ENCODE measurements at places on chromosomes 2 and 18.

DNA sequence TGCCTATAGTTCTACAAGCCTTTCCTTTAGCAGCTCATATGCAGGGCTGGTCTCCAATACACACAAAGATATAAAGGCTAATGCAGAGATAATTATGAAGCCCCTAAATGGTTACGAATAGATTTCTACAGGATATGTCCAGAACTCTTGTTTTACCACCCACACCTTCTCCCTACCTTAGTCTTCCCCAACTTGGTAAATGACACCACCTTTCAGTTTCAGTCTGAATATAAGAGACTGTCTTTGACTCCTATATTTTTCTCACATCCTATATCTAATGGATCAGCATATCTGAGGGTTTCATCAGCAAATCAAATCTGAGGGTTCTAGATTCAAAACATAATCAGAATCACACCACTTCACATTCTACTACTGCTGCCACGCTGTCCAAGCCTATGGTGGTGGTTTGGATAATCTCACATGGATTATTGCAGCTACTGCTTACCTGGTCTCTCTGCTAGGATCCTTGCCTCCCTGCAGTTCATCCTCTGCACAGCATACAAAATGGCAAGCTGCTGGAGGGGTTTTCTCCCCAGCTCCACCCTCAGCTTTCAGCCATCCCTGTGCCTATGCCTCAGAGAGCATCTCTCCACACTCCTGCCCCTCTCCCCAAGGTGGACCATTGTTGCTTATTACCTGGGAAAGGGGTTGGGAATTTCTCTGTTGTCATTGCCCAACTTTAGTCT is 178.0 kb upstream of the SPOPL start:
- no peak for DNase-seq

- DNase-seq, result no peak
Measured at GRCh38 chr2:101361121-101361520, 26.2 kb downstream of the CREG2 start.

- DNase-seq, result peak; percentile 36
Measured at GRCh38 chr2:11203480-11203879, 48.2 kb downstream of the SLC66A3 start.

- DNase-seq, result peak; percentile 3
Measured at GRCh38 chr2:88265352-88266303, 95.5 kb downstream of the THNSL2 start.

- no peak for DNase-seq
Measured at GRCh38 chr2:16127958-16128357, 187.6 kb downstream of the MYCN start.

DNA sequence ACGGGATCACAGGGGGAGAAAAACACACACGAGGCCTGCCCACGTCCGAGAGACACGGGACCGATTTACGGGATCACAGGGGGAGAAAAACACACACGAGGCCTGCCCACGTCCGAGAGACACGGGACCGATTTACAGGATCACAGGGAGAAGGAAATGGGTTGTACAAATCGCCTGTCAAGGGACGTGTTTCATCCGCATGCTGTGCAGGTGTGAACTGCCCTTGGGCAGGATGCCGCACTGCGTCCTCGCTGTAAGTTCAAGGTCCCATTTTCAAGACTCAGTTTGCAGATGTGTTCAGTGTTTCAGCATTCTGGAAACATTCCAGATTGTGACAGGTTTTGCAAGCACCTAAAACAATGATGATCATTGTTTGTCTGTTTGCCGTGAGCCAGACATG is 2.3 kb upstream of the KCNG2 start:
- no peak for DNase-seq

GRCh38 chr2:71064754-71065621 is 3.5 kb upstream of the NAGK start:
- peak; percentile 73 for DNase-seq

GRCh38 chr2:24147364-24147763 is 24.1 kb downstream of the FAM228B start:
- DNase-seq, result no peak

GRCh38 chr18:6781142-6781714 is 51.7 kb downstream of the ARHGAP28 start:
- DNase-seq, result no peak

- DNase-seq, result peak; percentile 15
Measured at GRCh38 chr18:13103366-13103765, 112.2 kb downstream of the CEP192 start.

DNA sequence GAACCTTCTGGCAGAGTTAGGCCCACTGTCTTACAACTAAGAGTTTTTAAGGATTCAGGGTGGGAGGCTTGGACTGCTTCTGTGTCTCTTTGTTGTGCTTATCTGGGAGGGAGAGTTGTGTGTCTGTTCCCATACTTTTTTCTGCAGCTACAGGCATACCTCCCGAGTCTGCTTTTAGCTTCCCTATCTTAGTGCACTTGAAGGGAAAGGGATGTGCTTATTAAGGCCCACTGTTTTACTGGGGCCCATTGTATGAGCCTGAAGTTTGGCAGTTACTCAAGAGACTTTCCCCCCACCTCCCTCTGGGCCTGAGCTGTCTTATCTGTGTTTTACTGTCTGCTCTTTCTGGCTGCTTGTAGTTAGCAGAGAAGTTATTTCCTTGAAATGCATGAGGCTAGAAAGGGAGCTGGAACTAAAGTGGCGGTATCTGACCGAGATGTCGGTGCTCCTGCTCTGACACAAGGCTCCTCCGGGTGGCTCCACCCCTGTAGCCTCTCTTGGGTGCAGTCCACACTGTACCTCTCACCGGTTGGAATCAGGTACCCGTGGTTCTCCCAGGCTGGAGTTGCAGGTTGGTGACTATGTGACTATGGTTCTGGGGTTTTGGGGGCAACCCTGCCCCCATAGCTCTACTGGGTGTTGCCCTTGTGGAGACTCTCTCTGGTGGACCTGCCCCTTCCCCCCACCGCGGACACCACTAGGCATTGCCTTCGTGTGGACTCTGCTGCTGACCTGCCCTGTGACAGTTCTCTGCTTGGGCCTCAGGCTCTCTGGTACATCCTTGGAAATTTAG is 12.9 kb downstream of the UBR3 start:
- DNase-seq, result no peak

- DNase-seq, result no peak
Measured at GRCh38 chr18:37440206-37440605, 125.4 kb downstream of the CELF4 start.

- no peak for DNase-seq
Measured at GRCh38 chr18:55116863-55117262, 157.6 kb upstream of the CCDC68 start.

DNA sequence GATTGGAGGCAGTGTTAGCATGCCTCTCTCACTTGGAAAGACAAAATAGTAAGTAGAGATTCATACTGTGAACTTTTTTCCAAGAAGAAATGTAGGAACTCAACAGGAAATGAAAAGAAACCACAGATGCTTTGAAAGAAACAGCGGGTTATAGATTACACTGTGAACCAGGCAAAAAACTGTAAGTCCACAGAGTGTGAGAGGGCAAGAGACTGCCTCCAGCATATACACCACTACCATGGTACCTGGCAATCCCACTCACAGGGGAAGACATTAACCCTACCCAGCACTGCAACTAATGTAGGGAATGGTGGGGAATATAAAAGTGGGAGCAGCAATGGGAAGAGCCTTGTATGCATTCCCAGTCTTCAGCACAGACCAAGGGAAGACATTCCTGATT is 150.6 kb upstream of the GALNT5 start:
- no peak for DNase-seq

DNA sequence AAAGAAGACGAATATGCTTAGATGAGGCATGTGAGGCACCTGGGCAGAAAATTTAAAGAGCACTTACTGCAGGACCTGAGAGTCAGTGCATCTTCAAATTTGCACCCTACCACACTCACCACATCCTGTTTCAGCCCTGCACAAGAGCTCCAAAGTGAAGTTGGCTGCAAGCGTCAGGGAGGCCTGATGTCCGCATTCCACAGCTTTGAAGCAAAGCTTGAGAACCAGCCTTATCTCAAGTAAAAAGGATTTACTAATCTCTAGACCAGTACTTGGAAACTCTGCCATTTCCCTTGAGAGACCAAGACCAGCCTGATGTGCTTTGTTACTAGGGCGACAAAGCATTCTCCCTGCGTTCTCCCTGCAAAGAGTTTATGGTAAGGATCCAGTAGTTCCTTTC is 3.4 kb upstream of the ASNSD1 start:
- peak; percentile 18 for DNase-seq

DNA sequence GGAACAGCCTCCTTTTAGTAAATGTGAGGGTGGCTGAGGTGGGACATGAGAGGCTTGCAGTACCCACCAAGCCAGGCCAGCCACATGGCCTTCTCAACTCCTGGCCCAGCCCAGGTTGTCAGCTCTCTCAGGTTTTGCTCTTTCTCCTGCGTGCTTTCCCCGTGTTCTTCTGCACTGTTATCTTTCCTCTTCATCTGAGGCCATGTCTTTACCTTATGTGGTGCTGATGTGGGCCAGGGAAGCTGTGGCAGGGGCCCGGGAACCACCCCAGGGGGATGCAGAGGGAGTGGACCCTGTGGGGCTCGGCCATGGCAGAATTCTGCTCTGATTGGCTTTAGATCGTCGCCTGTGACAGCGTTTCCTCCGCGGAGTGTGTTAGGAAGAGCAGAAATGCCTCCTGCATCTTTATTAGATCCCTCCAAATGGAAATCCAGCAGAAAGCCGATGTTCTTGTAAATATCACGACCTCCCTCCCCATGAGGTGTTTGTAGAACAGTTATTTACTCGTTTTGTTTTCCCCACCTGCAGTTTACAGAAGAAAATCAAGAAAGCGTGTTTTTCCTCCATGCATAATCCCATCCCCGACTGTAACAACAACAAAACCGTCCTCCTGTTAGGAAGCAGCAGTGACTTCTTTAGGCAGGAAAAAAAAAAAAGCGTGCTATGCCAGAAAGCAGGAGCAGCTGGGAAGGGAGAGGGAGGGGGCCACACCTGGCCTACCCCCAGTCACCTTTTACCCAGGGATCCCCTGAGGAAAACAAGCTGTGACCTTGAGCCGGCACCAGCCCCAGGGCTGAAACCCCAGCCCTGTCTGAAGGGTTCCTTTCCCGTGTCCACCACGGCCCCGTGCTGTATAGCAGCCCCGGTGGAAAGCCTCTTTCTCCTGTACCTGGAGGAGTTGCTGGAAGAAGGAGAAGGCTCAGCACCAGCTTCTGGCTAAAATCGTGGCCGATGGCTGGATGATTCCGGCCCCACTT is 54.8 kb downstream of the HPCAL1 start:
- DNase-seq, result no peak

- DNase-seq, result no peak
Measured at GRCh38 chr2:133262893-133263292, 305.4 kb downstream of the NCKAP5 start.

GRCh38 chr2:222851956-222852617 is 8.7 kb upstream of the ACSL3 start:
- no peak for DNase-seq

GRCh38 chr18:77700051-77700450 is 450.4 kb downstream of the GALR1 start:
- no peak for DNase-seq

DNA sequence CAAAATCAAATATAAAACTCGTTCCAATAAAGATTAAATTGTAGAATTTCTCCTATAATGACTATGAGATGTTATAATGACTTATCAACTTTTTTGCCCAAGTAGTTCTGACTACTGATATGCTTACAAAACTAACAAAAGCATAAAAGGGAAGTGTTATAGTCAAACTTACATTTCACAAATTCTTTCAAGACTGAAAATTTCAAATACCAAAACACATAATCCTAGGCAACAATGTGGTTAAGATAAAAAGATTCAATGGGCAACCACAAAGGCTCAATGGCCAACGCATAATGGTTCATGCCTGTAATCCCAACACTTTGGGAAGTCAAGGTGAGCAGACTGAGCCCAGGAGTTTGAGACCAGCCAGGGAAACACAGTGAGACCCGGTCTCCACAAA is 135.7 kb downstream of the USP34 start:
- no peak for DNase-seq

DNA sequence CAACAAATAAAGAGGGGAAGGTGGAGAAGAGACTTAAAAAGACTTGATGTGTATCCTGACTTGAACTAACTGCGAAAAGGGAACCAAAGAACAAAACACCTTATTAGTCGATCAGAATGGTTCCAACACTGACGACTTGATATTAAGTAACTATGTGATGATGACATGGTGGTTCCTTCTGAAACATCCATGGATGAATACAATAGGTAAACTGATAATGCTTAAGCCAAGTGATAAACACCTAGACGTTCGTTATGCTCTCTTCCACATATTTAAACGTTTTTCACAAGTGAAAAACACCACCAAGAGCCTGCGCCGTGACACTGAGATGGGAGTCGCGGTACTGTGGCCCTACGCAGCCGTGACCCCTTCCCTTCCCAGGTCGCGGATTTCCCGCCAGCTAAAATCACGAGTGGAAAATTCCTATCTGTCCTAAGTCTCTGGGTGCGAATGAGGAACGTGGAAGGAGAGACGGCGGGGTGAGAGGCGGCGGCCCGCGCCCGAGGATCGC is 797 bp downstream of the TTC32 start:
- DNase-seq, result peak; percentile 39

DNA sequence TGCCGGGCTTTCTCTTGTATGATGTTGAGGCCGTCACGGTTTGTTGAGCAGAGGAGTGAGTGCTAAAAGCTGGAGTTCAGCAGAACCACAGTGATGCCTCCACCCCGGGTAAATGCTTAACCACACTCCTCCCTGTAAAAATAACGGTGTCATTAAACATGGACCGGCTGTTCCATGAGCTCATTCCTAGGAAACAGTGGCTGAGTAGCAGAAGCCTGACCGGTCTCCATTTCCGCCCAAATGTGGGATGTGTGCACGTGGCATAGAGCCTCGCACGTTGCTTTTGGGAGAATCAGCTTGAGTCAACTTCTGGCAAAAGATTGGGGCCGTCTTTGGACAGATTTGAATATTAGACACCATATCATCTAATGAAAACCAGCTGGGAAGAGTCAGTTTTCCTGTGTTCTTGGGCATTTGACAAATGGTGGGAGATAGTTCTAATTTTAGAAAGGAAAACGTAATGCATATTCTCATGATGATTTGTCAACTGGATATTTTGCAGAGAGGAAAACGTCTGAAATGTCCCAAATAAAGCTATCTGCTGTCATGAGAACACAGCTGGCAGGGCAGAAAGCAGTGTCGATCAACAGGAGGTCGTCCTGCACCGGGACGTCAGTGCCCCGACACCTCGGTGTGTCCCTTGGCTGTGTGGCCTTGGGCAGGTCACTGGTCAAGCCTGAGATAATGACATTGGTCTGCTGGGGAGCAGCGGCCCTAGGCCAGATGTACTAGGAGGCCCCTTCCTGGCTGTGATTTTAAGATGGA is 42.4 kb downstream of the LRRFIP1 start:
- DNase-seq, result peak; percentile 89

DNA sequence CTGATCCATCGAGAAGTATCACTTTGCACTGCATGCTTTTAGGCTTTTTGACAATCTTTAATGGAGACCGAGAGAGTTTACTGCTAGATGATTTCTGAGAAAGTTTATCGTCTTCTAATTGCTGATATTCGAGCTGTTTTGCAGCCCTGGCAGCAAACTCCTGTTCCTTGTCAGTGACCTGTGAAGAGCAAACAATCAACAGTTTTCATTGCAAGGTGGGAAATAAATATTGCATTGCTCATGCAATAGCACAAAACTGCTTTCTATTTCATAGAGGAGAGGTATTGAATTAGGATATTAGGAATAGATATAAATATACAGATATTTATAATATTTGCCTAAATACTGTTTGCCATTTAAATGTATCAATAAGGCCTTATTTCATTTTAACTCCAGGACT is 65.5 kb downstream of the EPB41L3 start:
- no peak for DNase-seq
